NAMALWA (cell line): ENCODE measurements at places on chromosomes 16 and 17.

DNA sequence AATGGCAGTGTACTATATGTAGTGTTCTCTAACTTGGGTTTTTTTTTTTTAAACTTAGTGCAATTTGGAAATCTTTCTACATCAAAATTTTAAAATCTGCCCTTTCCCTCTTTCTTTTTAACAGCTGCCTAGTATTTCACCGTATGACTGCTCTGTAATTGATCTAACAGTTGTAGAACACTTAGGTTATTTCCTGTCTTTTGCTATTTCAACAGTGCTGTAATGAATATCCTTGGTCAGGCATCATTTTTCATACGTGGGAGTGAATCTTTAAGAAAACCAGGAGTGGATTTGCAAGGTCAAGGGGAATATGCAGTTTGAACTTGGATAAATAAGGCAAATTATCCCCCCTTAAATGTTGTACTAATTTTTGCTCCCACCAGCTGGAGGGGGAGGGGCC, 3.8 kb downstream of the NLRC5 start:
- no peak for DNase-seq

- no peak for DNase-seq
These were observed 23.6 kb downstream of the RANBP10 start for GRCh38 chr16:67782567-67783352.

GRCh38 chr16:89422905-89423630, 67.3 kb downstream of the ANKRD11 start:
- no peak for DNase-seq

DNA sequence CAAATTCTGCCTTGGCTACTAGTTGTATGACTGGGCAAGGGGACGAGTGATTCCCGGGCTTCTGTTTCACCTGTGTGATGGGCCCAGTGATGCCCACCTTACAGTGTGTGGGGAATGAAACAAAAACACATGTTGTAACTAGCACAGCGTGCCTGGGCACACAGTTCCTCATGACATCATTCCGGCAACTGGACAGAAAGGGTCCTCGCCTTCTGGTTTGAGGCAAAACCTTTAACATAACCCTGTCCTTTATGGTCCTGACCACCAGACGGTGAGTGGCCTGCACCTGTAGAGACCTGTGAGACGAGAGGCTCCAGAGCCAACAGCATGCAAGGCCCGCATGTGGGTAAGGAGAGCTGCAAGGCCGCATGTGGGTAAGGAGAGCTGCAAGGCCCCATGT, 7.7 kb upstream of the SLC38A8 start:
- DNase-seq, result no peak

GRCh38 chr16:56921571-56921970, 10.4 kb upstream of the HERPUD1 start:
- no peak for DNase-seq

GRCh38 chr16:80791411-80791810, 13.0 kb downstream of the CDYL2 start:
- DNase-seq, result no peak
